Bronchial epithelial cell (primary cell): ENCODE measurements at places on chromosomes 4 and X.
A peak's percentile ranks its signal among the peaks of the same experiment; 100 is the strongest.

DNA sequence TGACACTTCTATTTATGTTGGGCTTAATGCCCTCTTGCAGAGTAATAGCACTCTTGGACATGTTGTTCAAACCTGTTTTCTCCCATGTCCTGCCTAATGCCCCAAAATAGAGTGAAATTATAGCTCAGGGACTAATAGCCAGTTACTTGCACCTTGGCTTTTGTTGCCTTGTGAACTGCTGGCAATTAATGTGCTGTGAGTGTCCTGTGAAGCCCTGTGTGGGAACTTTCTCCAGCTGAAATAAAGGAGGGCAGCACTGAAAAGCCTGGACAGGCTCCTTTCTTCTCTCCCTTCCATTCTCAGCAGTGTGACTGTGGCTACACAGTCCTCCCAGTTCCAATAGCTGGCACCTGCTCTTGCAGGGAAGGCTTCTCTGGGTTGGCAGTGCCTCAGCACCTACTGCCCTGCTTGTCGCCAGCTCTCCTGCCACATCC is 72.4 kb downstream of the DCLK2 start:
- no peak for DNase-seq

DNA sequence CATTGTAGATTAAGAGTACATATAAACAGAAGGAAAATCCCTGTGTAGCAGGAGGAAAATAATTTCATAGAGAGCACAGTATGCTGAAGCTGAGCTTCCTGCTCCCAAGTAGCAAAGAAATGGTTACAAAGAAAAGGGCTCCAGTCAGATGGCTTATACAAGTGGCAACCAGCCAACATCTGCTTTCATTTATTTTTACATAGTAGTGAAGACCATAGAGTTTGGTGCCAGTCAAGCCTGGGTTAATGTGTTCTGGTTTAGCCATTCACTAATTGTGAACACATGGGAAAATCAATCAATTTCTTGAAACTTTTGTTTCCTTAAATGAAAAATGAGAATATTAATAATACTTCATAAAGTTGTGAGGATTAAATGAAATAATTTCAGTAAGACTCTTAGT is 111.3 kb upstream of the ELOVL6 start:
- DNase-seq, result no peak

DNA sequence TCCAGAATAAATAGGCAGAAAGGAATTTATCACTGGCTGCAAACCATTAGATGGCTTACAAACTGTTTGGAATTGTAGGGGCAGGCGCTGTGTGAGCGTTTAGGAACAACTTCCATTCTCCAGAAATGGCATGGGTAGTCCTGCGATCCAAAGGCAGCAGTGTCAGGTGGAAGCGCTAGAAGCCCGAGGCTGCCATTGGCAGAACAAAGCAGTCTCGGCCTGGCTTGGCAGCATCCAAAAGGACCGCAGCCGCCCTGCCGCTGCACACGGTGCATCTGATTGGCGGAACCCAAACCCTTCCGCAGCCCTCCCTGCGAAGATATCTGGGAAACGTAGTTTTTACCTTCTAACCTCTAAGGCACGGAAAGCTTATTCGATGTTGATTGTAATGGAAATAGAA is 23.6 kb upstream of the YTHDC1 start:
- peak; percentile 48 for DNase-seq

GRCh38 chr4:85836588-85837438 is 361.9 kb downstream of the ARHGAP24 start:
- DNase-seq, result no peak

DNA sequence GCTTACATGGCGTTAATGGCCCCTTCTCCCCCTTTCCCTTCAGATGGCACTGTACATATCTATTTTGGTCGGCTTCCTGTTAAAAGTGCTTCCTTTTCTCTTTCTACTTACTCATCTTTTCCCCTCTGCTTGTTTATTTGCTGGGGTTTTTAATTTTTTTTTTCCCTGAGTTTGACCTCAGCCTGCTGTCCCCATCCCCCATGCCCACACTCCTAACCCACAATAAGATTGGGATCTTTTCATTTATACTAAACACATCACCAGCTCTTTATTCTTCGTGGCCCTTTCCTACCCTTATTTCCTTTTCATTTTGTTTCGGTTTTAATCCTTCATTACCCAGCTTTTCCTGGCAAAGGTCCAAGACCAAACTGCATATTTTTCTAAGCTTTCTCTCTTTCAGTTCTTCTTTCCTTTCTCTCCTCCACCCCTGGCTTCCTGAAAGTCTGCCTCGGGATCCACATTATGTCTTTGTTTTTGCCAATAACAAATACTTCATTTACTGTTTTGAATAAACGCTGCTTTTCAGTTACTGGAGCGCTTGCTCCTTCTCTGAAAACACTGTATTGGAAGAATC is 152.0 kb upstream of the USP9X start:
- no peak for DNase-seq

DNA sequence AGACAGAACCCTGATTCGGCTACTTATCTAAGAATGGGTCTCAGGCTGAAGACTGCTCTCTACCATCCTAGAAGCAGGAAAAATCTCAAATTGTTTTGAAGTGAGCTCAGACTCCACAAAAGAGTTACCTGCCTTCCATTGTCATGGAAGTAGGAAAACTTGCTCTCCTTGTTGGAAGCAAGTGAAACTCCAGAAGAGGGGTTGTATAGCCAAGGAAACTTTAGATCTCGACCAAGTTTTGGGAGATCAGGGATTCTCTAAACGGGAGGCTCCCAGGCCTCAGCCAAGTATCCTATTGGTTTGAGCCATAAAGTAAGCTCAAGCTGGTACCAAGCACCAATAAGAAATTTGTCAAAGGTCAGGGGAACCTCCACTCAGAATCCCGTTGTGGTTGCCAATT is 9.2 kb upstream of the FHDC1 start:
- DNase-seq, result no peak

- no peak for DNase-seq
These were observed 16.8 kb downstream of the MID1 start for GRCh38 chrX:10603612-10604011.

DNA sequence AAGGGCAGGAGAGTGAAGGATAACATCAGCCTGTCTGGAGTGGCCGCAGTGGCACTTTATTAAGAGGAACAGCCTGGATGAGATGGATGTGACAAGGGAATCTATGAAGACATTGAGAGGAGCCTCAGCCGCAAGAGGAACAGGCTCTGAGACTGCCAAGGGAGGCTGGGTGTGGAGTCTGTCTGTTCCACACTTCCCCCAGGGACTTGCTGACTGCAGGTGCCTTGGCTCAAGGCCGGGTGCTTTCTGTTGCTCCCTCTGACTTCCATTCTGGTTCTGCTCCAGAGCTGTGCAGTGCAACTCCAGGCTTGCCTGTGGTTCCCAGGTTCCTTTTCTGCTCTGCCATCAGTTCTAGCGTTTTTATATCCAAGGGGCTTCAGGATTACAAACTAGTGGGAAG is 54.6 kb downstream of the FRMPD3 start:
- DNase-seq, result no peak

DNA sequence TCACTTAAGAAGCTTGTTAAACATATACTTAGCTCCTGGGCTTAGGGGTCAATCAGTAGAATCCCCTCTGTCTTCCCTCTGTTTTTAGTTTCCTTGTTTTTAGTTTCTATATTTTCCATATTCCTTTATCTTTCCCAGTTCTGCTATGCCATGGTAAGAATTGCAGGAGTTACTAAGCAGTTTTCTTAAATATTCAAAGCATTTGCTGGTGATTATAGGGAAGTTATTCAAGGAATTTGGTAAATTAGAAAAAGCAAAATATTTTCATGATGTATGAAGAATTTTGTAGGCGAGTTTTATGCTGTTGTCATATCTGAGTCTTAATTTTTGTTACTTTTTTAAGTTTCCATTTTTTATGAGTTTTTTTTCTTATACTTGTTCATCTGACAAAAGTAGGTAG is 91.6 kb upstream of the NUDT6 start:
- no peak for DNase-seq

- DNase-seq, result no peak
These were observed 7.6 kb downstream of the MED14 start for GRCh38 chrX:40727581-40728252.

- DNase-seq, result no peak
These were observed 93.1 kb downstream of the NR3C2 start for GRCh38 chr4:148349153-148349552.

DNA sequence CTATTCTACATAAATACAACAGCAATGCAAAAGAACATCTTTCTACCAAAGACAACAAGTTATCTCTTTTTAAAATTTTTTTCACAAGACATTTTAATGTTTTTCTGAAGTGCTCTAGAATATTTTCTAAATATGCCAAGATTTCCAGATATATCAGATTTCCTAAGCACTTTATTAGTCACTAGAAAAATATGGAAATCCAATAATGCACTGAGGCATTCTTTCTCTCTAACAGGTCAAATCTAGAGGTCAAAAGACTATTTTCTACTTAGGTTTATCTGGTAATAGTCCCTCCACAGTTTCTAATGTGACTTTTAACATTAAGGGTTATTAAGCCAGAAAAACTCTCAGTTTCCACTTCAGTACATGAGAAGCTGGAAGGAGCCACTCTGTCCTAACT is 1041.2 kb upstream of the INTU start:
- no peak for DNase-seq

GRCh38 chrX:113906168-113906567 is 677.7 kb upstream of the HTR2C start:
- DNase-seq, result no peak

DNA sequence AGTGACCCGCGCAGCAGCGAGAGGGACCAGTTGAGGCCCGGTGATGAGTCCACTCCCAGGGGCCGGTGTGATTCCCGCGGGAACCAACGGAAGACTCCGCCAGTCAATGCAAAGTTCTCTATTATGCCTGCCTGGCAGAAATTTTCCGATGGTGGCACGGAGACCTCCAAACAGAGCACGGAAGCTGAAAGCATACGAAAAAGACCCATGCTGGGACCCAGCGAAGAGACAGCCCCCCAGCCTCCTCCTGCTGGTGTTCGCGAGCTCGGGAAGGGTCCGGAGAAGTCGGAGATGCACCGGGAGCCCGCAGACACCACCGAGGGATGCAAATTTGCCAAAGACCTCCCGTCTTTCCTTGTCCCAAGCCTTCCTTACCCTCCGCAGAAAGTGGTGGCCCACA is 71.7 kb downstream of the AASDH start:
- DNase-seq, result no peak

DNA sequence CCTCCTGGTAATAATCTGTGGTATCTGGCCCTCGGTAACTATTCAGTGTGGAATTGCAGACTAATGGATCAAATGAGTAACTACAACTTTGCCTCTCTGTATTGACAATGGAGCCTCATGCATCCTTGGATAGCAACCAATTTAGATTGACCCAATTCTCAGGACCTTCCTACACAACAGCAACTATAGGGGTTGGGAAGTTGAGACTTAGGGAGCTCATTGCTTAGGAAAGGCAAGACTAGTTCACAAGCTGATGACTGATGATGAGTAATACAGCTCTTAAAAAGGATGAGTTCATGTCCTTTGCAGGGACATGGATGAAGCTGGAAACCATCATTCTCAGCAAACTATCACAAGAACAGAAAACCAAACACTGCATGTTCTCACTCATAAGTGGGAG is 47.5 kb upstream of the KLHL13 start:
- DNase-seq, result peak; percentile 67

- DNase-seq, result no peak
These were observed 574.0 kb upstream of the GALNTL6 start for GRCh38 chr4:171239196-171239595.

- DNase-seq, result peak; percentile 52
These were observed at the start of gene GABRB1 for GRCh38 chr4:47031011-47031678. GABRB1 (plus strand) TSS chr4:47031567.

DNA sequence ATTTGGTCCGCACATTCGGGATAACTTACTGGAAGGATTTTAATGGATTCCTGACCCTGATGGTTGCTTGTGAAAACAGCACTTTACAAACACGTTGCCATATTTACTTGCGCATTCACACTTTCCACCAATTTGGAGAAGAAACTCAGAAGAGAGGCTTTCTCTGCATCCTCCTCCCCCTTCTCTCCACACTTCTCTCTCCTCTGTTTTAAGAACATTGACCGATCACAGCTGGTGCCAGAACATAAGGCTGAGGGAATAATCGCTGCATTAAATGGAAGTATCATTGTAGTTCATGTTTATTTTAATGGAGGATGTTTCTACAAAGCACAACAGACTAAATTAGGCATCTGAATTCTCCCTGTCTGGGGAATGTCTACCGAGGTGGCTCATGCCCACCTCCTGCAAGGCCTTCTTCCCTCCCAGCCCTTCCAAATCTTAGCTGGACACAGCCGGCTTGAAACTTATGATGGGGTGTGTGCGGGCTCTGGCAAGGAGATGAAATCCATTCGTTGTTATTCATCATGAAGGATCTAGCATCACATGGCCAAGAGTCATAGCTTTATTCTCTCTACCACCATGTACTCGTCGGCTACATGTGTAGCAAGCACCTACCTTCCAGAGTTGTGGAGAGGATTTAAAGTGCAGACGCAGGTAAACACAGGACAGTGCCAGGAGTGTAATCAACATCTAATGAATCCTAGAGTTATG is 204.1 kb downstream of the LDB2 start:
- DNase-seq, result no peak

- no peak for DNase-seq
These were observed 3.6 kb upstream of the RENBP start for GRCh38 chrX:153948002-153948466.

- peak; percentile 50 for DNase-seq
These were observed 232.3 kb downstream of the PTTG2 start for GRCh38 chr4:38192516-38192915.
